Calu3 (cell line): ENCODE measurements at places on chromosomes 4 and X. TPM values are rescaled to one million over a fixed set of nuclear protein-coding genes. Genes with fewer than 3 reads are reported as not detected.

GRCh38 chr4:139732991-139733570, 67.5 kb downstream of the MGST2 start:
- DNase-seq: no peak

- DNase-seq: no peak
Observed at GRCh38 chr4:164765833-164766232, 11.9 kb downstream of the SMIM31 start.

DNA sequence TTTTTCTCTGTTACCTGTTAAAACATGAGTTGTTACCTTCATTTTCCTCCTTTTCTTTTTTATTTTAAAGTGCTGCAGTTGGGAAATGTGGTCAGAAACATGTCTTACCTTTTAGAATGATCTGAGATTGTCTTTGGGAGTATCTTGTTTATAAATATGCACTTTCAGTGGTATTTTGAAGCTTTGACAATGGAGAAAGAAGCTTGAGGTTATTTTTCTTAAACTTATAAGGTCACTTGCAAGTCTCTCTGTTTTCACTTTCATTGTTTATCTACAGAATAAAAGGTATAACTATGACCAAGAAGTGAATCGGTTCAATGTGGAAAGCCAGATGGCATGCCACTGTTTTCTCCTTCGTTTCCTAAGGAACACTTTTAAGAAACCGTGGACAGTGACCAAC, 167.5 kb upstream of the SLC7A11 start:
- DNase-seq: no peak

Gene ANXA3
- 158 and 188 TPM in 2 replicates for total RNA-seq

Gene FAM47A
- total RNA-seq: not detected in 2 replicates

- no peak for DNase-seq
Observed at GRCh38 chr4:77579406-77580076, 26.1 kb upstream of the CXCL13 start.

DNA sequence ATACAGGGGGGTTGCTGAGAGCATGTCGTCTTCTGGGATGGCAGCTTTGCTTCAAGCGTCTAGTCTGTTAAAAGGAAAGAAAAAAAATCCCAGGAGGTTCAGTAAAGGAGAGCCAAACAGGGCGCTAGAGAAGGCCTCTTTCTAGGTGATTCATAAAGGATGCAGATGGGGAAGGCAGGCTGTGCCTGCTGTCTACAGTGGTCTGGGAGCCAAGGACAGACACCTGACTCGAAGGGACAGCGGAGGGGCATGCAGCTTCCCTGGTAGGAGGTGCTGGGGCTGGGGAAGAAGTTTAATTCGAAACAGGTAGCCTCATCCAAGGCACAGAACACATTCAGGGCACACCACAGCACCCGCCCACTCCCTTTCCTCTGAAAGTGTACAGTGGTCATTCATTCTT, 19.9 kb downstream of the BCOR start:
- no peak for DNase-seq

Gene RAPGEF2
- 23.8 and 27.9 TPM in 2 replicates for total RNA-seq

- DNase-seq: no peak
Observed at GRCh38 chrX:41300758-41301437, 33.1 kb upstream of the DDX3X start.

Gene ADGRG4
- total RNA-seq: not detected in 2 replicates

GRCh38 chrX:110316351-110317060, 1.4 kb downstream of the AMMECR1 start:
- no peak for DNase-seq

DNA sequence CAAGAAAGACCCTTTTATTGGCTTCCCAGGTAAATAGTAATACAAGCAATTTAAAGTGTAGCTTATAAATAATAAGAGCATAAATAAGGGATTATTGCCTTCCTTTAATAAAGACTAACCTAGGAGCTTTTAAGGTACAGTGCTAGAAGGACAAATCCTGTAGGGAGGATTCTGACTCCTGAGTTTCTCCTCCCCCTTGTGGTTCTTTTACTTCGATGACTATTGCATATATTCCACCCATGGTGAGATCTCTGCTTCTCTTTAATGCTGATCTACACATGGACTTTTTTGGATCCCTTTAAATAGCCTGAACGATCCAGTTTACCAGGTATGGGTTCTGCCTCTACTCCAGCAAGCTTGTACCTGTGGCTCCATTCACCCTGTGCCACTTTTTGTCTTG, 2.5 kb downstream of the GALNT7 start:
- DNase-seq: no peak

- DNase-seq: no peak
Observed at GRCh38 chr4:87804871-87805270, 5.5 kb downstream of the IBSP start.

DNA sequence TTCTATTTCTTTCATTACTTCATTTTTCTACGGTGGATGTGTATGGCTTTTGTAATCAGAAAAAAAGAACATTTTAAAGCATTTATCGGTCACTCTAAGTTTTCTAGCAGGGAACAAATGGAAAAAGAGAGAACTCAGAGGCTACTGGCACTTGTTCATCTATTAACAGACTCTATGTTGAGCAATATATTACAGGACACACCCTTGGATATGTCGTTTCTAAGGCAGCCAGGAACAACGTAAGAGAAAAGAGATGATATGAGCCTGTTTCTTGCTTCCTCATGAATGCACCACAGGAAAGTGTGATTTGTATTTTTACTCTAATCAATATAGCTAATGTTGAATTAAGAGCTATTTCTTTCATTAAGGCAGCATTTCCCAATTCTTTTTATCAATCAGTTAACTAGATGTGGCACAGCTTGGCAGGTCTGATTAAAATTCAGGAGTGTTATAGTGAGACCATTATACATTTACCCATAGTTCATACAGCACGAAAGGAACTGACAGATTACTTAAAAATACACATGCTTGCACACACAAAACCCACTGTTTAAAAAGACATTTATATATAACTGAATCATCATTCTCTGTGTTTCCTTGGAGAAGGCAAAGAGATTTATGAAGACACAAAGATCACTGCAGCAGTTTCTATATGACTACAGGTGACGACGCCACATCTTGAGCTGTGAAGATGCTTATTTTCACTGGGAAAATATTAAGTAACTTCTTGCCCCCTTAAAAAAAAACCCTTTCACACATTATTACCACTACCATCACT, 13.0 kb downstream of the RAB9B start:
- DNase-seq: no peak

Gene KLHL13
- total RNA-seq: 0.64 and 0.95 TPM in 2 replicates

DNA sequence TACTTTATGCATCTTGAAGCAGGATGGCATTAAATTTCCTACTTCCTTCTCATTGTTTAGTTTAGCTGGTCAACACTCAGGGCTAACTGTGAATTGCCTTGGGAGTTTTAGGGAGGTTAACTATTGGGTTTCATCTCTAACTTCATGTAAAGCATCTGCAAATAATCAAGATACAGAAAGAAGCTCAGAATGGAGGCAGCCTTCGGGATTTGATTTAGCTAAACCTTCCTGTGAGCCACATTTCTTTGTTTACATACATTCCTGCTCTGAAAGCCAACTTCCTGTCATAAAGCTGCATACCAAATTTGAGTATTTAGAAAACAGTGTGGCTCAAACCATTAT, 131.7 kb upstream of the PCDH18 start:
- DNase-seq: no peak

Gene AFAP1
- total RNA-seq: 37.9 and 40.1 TPM in 2 replicates

- peak; percentile 51 for DNase-seq
Observed at GRCh38 chr4:76733068-76733771, 164.7 kb downstream of the SOWAHB start.

- DNase-seq: no peak
Observed at GRCh38 chr4:165964591-165964990, 91.6 kb downstream of the TLL1 start.

DNA sequence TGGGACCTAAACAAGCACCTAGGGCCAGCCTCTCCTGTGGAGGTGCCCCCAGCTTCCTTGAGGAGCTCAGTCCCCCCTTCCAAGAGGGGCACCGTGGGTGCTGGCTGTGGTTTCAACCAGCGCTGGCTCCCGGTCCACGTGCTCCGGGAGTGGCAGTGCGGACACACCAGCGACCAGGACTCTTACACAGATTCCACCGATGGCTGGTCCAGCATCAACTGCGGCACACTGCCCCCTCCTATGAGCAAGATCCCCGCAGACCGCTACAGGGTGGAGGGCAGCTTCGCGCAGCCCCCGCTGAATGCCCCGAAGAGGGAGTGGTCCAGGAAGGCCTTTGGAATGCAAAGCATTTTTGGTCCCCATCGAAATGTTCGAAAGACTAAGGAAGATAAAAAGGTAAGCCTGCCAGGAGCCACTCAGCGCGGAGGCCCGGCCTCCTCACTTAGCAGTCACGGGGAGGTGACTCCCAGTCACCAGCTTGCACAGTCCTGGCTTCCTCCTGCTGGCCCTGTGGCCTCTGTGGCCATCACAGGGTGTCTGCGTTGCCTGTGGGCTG, 24.9 kb downstream of the RGS12 start:
- DNase-seq: no peak

GRCh38 chr4:115360431-115360830, 247.0 kb upstream of the NDST4 start:
- no peak for DNase-seq

GRCh38 chr4:88613417-88613875, 21.2 kb downstream of the HERC3 start:
- DNase-seq: peak; percentile 13

Gene RFC1
- 33.3 and 37.0 TPM in 2 replicates for total RNA-seq

DNA sequence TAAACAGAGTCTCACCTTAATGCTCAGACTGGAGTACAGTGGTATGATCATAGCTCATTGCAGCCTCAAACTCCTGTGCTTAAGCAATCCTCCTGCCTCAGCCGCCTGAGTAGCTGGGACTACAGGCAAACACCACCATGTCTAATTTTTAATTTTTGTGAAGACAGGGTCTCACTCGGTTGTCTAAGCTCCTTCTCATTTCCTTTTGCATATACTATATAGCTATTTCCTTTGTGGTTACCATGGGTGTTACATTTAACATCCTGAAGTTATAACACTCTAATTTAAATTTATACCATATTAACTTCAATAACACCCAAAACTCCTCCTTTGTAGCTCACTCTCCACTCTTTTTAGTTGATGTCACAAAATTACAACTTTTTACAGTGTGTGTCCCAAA, 114.3 kb downstream of the DCK start:
- no peak for DNase-seq

DNA sequence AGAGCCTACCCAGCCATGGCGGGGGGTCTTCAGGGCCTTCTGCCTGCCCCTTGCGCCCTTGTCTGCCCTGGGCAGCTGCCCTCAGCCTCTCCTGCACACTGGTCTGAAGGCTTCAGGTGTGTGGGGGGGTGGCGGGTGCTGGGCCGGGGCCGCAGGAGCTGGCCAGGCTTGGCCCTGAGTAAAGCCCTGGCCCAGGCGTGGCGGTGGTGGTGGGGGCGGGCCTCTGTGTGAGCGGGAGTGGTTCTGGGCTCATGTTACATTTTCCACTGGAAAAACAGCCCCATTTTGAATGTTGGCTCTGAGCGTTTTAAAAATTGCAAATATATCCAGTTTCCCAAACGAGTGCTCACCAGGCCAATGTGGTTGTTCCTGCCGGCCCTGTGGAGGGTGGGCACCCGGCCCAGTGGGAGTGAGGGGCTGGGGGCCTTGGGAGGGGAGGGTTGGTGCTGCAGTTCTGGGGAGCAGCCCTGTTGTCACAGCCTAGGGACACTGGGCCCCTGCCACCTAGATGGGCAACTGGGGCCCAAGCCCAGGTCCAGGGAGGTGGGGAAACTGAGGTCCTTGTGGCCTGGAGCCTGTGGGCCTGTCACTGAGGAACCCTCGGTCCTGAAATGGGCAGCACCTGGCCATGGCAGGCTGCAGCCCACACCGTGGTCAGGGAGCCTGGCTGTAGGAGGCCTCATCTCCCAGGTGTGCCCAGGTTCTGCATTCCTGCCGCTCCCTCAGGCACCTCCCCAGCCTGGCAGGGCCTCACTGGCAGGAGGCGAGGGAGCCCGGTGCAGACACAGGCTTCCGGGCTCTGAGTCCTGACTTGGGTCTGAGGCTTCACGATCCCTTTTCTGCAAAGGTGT, 28.3 kb downstream of the FGFRL1 start:
- peak; percentile 47 for DNase-seq

Gene LGI2
- 0.59 and 0.86 TPM in 2 replicates for total RNA-seq

- DNase-seq: peak; percentile 82
Observed at GRCh38 chrX:133415276-133416105, at the start of gene GPC4. Gene GPC4 (minus strand): TSS chrX:133415489. CDS start chrX:133414965, 524 bp downstream.

- DNase-seq: peak; percentile 24
Observed at GRCh38 chrX:44203791-44204190, 139.7 kb downstream of the EFHC2 start.

Gene CLCN4
- 9.9 and 13.3 TPM in 2 replicates for total RNA-seq

DNA sequence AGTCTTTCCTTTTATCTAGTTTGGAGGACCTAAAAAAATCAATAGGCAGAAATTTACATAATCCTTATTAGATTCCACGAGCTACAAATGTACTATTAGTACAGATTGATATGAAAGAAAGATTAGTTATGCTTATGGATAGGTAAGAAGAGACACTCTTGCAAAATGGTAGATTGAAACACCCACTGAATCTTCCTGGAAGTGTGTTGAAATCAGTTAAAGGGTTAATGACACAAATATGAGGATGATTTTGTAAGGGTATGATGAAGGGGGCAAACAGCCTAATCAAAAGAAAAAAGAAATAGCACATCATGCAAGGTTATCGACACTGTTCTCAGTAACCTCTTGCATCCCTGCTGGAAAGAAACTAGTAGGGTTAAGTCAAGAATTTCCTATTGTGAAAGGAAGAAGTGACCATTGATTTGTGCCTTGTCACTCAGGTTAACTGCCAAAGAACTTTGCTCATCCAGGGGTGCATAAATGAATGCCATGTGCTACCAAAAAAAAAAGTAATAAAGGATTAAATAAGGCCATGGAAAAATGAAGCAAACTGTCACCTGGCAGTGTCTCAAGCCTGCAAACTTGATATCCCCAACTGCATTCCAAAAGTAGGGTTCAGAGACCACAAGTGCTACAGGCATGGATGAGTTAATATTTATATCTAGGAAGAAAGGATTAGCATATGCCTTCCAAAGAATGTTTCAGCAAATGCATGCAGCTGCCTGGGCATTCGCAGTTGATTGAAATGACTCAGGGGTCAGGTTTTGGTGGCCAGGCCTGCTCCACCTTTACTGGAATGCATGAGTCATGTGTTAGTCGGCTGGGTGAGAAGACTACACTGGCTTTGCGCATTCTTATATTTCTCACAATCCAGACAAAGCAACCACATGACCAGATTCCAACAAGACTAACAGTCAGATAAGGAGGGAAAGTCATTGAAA, 78.3 kb upstream of the ATXN3L start:
- peak; percentile 86 for DNase-seq

Gene SUPT20HL1
- total RNA-seq: not detected in 2 replicates

GRCh38 chrX:33134164-33134563, 77.2 kb downstream of the DMD start:
- no peak for DNase-seq

Gene SPIN2A
- total RNA-seq: 1.6 and 1.7 TPM in 2 replicates

- no peak for DNase-seq
Observed at GRCh38 chrX:16516232-16516876, 133.6 kb upstream of the S100G start.

Gene RIPPLY1
- total RNA-seq: 0.31 TPM in 1 of 2 replicates, not detected in the other

DNA sequence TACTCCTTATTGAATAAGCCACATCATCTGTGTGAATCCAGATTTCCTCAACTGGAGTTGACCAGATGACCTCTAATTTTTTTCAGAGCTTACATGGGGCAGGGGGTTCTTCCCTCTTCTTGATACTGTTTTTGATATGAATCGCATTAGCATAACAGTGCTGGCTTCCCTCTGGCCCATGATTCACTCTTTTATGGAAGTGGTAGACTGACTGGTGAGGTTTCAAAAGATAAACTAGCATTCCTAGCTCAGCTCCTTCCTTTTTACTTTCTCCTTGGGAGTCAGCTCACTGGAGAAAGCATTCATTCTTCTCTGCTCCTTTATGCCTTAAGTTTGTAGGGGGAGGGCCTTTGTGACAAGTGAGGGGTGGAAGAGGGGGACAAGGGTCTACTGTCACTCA, 161.0 kb upstream of the FGF13 start:
- no peak for DNase-seq

GRCh38 chr4:16196482-16197393, 29.5 kb downstream of the TAPT1 start:
- DNase-seq: peak; percentile 29
